ENCODE measurements at places on chromosomes 11 and 22.

DNA sequence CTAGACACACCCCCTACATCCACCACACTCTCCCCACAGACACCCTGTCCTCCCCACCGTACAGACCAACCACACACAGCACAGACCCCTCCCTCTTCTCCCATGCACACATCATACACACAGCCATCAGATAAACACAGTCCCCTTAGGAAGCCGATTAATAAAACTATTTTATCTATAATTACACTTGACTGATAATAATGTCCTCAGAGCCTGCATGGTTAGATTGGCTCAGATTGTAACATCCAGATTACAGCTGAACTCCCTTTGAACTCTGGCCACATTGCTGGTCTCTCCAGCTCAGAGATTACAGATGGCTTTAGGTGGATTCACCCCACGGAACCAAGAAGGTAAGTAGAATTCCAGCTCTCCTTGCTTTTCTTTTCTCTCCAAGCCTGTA, 9.5 kb upstream of the ELF5 start:
- no peak for DNase-seq

DNA sequence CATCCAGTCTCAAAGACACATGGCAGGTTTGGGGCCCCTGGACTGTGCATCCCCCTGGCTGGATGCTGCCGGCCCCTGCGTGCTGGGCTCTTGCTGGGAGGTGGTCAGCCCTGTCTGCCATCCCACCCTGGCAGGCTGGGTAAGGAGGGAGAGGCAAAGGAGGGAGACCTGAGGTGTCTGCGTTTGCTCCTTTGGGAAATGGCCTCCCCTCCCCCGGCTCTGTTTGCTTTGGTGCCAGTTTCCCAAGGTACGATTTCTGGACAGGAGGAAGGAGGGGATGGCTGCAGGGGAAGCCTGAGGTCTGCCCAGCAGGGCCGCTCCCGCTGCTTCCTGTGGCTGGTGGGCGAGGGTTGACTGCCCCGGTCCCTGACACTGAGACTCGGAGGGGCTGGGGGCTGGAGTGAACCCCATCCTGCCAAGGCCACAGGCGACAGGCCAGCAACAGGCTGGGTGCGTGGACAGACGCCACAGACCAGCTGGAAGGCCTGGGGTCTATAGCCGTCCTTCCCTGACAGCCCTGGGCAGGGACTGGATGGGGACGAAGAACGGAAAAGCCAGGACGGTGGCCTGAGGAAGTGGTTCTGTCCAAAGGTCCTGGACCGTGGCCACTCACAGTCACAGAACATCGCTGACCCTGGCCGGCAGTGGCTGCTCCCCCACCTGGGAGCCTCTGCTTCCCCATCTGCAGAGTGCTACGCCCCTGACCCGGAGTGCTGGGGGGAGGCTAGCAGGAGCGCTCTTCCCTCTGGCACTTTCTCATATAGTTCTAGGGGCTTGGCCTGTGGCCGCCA, 38.0 kb downstream of the OSBPL5 start:
- DNase-seq: no peak

DNA sequence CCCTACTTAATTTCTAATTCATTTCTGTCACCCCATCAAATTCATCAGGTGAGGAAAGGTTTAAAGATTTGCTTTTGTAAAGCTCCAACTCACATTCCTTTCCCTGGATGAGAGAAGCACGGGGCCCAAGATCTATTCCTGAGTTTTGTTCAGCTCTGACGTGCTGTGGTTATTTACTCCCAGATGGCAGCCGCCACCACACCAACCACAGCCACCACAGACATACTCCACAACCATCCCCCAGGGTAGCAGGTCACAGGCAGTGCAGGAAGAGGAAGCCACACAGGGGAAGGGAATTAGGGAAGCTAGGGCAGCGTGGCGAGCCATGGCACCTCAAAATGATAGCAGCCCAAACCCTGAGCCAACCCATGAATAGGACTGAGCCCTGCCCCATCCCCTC, 63.5 kb upstream of the CSNK2A3 start:
- DNase-seq: peak; percentile 73

- no peak for DNase-seq
Observed at GRCh38 chr11:4559527-4560440, 14.8 kb downstream of the OR52M1 start.

- DNase-seq: no peak
Observed at GRCh38 chr11:67261946-67262681, 4.2 kb upstream of the GRK2 start.

- DNase-seq: no peak
Observed at GRCh38 chr11:45880772-45881570, 4.5 kb upstream of the MAPK8IP1 start.

DNA sequence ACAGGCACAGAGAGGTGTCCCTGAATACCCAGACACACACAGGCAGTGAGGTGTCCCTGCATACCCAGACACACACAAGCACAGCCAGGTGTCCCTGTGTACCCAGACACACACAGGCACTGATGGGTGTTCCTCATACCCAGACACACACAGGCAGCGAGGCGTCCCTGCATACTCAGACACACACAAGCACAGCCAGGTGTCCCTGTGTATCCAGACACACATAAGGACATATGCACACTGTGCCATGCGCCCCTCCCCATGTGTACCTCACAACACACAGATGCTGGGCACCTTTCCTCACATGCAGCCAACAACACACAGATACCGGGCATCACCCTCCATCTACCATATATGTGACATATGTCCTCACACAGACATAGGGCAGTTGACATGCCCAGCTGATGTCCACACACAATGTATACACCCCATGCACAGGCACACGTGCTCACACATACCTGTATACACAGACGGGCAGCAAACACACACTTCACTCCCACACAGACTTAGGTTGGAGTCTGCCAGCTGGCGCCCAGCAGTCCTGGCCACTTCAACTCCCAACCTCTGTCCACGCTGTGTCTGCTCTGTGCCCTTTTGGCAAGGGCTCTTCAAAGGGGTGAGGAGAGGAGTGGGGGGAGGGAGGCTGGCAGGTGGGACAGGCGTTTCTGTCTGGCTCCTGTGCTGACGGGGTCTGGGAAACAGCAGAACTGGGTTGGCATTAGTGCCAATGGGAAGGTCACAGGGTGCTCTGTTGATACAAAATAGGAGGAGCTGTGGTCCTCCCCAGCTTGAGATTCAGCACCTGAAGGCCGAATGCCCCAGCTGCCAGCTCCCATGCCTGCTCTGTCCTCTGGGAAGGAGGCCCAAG, 69.4 kb upstream of the ALX4 start:
- no peak for DNase-seq

GRCh38 chr22:31818481-31819392, 64.9 kb downstream of the DEPDC5 start:
- DNase-seq: no peak

GRCh38 chr22:20186183-20186870, 35.5 kb upstream of the CCDC188 start:
- peak; percentile 42 for DNase-seq

DNA sequence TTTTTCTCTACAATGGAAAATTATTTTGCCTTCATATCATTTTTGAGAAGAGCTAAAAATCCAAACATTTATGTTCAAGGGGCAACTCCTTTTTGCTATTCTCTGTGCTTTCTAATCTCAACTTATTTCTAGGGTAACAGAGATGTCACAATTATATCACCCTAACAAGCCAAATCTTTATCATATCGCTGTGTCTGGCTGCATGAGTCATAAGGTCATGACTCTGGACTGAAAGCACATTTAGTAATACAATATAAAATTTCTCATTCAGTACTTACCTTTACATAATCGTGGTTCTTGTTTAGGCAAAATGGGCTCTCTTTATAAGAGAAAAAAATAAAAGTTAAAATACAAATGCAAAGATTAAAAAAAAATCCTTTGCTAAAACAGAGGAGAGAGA, 326.0 kb downstream of the CASP12 start:
- DNase-seq: no peak

- DNase-seq: no peak
Observed at GRCh38 chr11:67500484-67500821, 4.7 kb downstream of the PITPNM1 start.

DNA sequence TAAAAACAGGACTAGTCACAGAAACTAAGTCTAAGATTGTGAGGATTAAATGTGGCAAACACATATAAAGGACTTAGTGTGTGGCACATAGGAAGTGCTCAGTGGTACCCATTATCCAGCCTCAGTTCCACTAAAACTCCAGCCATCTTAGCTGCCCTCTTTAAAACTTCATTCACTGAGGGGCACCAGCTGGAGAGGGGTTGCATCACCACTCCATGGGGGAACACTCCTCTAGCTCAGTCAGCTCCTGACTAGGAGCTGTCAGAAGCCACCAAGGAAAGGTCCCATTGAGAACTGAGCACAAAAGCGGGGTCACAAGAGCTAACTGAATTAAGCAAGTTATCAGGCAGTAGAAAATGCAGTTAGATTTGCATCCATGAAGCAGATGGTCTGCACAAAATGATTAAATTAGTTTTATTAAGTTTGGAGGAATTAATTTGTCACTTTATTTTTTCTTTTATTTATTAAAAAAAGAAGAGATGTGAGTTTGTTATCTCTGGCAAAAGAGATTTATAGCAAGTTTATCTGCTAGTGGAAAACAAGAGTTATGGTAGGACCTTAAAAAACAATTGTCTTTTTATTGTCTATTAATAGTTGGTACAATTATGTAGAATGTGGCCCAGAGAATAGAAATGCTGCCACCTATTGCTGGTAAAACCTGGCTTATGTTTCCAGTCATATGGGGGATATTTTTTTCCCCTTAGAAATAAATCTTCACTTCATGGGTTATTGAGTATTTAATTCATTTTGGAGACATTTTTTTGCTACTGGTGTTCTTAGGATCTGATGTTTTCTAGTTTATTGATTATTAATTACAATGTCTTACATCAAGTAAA, 95.7 kb downstream of the NAV2 start:
- DNase-seq: no peak

DNA sequence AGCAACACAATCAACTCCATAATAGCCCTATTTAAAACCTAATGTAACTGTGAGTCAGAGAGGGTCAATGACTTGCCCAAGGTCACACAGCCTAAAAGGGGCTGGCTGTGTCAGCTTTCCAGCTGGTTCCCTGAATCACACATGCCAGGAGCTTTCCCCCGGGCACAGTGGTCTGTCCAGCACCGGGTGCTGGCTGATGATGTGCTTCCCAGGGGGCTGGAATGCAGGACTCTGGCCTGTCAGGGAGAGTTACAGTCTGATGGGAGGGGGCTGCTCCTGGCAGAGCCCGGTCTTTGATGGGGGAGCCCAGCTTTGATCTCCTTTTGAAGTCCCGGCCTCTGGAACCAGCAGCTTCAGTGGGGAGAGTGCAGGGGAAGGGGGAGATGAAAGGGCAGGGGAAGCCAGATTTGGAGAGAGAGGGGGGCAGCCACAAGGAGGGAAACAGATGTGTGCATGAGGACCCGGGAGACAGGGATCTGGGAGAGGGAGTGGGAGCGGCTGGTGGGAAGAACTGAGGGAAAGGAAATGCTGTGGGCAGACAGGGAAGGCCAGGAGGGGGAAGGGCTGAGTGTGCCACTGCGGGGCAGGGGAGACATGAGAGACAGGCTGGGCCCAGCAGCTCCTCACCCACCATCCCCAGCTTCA, 102.7 kb downstream of the NECTIN1 start:
- DNase-seq: no peak

DNA sequence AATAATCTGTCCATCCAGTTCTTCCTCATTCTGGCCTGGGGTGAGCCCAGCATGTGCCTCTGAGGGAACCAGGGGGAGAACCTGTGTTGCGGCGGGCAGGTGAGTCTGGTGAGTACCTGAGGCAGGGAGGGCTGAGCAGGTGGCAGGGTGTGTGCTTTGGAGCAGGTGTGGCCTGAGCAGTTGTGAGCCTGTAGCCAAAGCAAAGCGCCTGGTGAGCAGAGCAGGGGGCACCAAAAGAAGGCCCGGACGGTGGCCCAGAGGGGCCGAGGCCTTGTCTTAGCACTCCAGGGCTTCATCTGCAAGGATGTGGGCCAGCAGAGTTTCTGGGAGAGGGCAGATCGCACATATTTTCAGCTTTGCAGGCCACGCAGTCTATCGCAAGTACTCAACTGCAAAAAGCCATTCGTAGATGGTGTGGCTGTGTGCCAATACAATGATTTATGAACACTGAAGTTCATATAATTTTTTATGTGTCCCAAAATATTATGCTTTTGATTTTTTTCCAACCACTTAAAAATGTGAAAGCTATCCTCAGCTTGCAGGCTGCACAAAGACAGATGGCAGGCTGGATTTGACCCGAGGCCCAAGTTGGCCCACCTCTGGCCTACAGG, 8.7 kb downstream of the GLB1L2 start:
- DNase-seq: no peak

- DNase-seq: peak; percentile 79
Observed at GRCh38 chr11:34343153-34343552, 14.7 kb downstream of the ABTB2 start.

DNA sequence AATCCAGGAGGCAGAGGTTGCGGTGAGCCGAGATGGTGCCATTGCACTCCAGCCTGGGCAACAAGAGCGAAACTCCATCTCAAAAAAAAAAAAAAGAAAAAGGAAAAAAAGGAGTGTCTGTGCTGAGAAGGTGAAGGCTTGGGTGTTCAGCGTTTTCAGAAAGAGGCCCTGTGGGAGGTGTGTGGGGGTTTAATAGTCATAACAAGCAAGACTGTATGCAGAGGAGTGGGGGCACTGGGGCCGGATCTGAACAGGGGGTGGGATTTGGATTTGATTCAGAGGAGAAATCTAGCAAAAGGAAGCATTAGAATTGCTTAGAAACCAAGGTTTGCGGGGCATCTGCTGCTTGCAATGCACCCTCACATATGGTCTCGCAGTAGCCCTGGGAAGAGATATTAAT, 136.0 kb downstream of the FEZ1 start:
- DNase-seq: no peak

DNA sequence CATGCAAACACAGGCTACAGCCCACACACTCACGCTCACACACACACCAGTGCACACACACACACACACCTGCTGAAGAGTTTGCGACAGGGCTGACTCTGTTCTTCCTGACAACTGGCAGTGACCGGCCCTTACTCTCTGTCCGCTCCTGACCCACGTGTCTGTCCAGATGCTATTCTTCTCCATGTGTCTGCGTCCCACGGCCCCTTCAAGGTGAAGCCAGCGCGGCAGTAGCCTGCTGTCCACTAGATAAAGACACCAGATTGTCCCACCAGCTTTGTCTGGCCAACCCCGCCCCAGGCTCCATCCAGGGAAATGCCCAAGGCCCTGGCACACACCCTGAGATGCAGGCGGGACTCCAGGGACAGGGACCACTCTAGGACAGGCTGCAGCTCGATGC, 713.9 kb downstream of the BRD1 start:
- no peak for DNase-seq

DNA sequence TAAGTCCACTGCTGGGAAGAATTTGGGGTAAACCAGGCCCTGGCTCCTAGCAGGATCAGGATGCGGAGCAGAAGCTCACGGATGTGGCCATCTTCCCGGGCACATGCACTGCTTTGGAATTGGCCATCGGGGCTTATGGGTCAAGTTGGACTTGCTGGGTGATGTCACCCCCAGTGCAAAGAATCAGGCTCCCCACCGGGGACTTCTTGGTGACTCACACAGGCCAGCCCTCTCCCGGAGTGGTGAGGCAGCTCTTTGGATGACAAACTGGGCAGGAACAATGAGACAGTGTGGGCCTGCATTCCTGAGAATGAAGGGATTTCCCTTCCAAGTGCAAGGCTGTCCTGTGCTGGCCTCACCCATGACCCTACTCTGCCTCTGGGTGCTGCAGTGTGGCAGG, 128.8 kb upstream of the ANO1 start:
- peak; percentile 93 for DNase-seq

All from urothelium cell line (cell line).